ENCODE measurements at places on chromosomes 3 and 15. TPM values are rescaled to one million over a fixed set of nuclear protein-coding genes. Genes with fewer than 3 reads are reported as not detected.

The MFN1 gene
- 49.1 TPM for total RNA-seq

The SLC24A5 gene
- not detected for total RNA-seq

The FBXO40 gene
- total RNA-seq, result not detected

The KIF7 gene
- 19.7 TPM for total RNA-seq

The TRAIP gene
- total RNA-seq, result 4.4 TPM

The SLC51B gene
- total RNA-seq, result 1.5 TPM

The RBP2 gene
- total RNA-seq, result not detected

The C3orf22 gene
- total RNA-seq, result not detected

The SERINC4 gene
- not detected for total RNA-seq

Measured in smooth muscle cell of trachea (primary cell).